Lower leg skin (tissue), 4 donors: ENCODE measurements at places on chromosomes 11 and 22. TPM values are rescaled to one million over a fixed set of nuclear protein-coding genes. Genes with fewer than 3 reads are reported as not detected.

NPAS4 gene
- not detected for total RNA-seq

GUCY1A2 gene
- 2.4 TPM for total RNA-seq

C11orf42 gene
- total RNA-seq, result not detected

BRSK2 gene
- total RNA-seq, result not detected

DNA sequence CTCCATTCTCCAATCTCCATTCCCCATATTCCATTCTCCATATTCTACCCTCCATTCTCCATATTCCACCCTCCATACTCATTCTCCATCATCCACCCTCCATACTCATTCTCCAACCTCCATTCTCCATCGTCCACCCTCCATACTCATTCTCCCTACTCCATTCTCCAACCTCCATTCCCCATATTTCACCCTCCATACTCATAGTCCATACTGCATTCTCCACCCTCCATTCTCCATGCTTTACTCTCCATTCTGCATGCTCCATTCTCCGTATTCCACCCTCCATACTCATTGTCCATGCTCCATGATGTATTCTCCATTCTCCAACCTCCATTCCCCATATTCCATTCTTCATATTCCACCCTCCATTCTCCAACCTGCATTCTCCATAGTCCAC, 44.3 kb upstream of the H19 start:
- no peak for DNase-seq

GRCh38 chr11:123719452-123719851, 22.0 kb downstream of the ZNF202 start:
- no peak for DNase-seq
